ENCODE measurements at places on chromosomes 12 and 14.

- DNase-seq: peak; percentile 9
These were observed 1228.2 kb upstream of the TMEM132C start for GRCh38 chr12:127038761-127039160.

DNA sequence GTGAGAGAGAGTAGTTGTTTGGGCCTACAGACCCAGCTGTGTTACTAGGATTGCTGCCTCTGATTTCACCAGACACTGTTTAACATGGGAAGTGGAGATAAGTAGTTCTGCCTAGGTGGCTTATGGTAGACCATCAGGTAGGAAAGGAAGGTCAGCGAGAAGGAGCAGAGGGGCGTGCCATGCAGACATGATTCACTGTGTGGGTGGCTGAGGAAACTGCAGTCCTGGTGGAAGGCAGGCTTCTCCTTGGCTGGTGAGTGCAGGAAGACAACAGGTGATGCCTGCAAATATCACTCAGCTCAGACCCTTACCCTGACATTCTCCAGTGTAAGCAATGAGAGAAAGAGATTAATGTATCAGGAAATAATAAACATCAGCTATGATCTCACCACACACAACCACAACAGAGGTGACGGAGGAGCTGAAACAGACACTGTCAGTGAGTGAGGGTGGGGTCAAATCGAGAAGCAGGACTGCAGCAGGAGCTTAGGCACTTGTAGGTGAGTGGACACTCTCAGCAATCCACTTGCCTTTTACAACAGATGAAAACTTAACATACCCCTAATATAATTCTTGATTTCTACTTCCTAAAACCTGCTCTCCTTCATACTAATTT, 2.1 kb upstream of the PRR4 start:
- DNase-seq: no peak

GRCh38 chr12:72011374-72011773, 72.7 kb downstream of the TPH2 start:
- DNase-seq: no peak

DNA sequence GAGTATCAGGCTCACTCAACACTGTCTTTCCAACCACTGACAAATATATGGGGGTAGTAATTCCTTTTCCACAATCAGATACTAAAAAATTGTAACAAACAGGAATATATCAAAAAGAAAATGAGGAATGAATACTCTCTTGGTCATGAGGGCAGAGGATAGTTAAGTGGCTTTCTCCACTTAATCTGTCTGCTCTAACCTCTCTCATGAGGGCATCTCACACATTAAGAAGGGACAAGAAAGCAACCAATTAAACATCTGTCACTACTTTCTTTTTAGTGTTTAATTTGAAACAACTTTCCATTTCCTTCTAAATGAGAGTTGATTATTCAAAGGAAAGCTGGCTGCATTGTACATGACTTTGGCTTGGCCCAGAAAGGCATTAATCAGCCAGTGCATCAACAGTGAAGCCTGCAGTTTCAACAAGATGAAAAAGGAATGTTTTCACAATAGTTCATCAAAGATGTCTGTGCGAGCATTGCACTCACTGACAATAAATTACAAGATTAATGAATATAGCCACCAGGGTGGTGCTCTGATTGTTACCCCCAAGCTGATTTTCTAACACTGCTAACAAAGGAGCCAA, 142.0 kb downstream of the SEC23A start:
- no peak for DNase-seq

- DNase-seq: no peak
These were observed 49.0 kb downstream of the ATP23 start for GRCh38 chr12:57990241-57990883.

GRCh38 chr12:6936636-6937480, 6.8 kb upstream of the RNU7-1 start:
- DNase-seq: no peak

DNA sequence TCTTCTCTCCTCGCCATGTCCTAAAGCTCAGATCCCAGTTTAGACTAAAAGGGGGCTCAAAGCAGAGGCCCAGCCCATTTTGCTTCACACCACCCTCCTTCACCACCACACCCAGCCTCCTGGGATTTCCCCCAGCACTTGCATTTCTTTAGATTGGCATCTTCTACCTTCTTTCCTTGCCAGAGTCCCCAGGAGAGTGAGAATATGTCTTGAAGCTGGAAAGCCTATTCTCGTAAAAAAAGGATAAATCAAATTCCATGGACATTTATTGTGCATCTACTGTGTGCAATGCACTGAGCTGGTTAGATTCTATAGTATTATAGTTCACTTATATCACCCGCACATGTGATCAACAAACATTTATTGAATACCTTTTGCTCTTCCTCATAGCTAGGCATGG, 10.2 kb downstream of the FBXW8 start:
- DNase-seq: no peak

DNA sequence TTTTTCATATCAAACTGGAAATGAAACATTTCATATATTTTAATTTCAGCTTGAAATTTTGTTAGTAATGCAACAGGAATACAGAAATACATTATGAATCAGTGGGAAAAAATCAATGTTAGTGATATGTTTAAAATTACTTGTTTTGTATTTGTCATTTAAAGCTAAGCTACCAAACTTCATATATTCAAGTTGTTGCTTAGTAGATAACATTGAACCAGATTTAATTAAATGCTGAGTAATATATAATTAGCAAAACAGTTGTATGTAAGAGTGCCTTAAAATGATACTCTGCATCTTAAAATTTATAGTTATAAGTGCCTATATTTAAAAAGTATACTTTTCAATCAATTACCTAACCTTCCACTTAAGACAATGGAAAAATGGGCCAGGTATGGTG, 5.0 kb downstream of the CHURC1 start:
- no peak for DNase-seq

DNA sequence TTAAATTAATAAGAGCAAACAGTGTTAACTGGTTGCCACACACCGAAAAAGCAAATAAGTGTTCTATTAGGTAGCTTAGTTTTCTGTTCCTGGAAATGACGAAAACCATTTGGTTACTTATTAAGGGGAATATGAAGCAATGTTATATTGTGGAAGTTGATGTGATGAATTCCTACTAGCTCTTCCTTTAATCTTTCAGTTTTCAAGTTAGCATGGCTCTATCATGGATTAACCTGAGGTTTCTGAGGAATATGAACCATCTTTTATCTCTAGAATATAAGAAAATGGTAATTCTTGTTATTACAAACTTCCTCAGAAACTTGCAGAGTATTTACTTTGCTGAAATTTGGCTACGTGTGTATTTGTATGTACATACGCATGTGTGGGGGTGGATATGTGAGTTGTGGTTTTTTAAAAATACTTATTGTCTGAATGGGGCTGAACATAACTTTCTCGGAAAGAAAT, 245.7 kb downstream of the KCNC2 start:
- DNase-seq: no peak

GRCh38 chr12:70508178-70508577, 129.1 kb downstream of the PTPRB start:
- DNase-seq: no peak

- DNase-seq: no peak
These were observed 46.7 kb downstream of the MSRB3 start for GRCh38 chr12:65325183-65325582.

DNA sequence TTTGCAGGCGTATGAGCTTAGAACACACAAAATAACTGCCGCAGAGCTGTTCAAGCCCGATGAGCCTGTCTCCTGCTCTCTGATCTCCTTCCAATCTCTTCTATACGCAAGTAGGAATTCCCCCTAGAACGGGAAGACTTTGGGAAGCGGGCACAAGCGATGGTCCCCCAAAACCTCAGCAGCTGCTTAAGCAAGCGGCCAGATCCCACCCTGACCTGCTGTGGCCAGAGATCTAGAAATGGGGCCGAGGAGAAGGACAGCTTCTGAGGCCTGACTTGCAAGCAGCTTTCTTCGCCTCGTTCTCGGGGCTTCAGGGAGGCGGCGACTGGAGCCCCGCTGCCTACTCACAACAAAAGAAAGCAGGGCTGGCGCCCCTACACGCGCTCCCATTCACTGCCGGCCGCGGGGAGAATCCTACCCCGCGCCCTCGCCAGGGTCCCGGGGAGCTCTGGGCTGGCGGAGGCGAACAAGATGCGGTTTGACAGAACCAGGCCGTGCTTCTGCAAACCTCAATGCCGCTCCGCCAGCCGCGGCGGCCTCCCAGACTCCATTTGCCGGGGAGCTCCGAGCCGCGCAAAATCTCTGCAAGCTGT, 922 bp downstream of the TBX5 start:
- peak; percentile 83 for DNase-seq

DNA sequence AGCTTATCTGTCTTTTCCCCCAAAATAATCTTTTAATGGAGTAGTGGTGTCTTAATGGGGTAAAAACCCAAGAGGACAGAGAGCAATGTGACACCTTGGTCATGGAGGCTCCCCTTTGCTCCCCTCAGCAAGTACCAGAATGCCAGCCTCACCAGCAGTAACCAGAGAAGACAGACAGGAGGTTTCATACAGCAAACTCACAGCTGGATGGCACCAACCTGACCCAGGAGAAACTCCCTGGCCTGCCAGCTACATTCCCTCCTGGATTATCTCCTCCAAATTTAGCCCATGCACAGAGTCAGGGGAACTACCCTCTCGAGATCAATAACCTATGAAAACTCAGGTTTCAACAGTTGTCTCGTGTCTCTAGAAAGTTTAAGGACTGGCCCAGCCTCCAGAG, 15.9 kb downstream of the BHLHE41 start:
- DNase-seq: no peak

DNA sequence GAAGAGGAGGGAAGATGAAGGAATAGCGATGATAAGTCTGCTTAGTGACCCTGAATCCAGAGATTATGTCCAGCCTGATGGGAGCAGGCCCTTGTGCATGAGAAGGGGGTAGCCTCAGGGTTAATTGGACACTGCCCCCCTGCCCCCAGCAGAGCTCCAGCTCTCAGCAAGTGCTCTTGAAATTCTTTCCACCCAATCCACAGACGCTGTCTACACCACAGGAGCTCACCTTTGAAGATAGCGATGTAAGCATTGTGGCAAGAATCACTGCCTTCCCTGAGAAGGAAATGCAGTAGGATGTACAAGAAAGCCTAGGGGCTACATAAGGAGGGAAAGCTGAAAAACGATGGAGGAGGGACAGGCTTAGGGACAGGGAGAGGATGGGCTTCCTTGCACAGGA, 39.4 kb downstream of the CRACR2A start:
- DNase-seq: no peak

GRCh38 chr12:116313194-116313927, 35.9 kb upstream of the MED13L start:
- DNase-seq: no peak

DNA sequence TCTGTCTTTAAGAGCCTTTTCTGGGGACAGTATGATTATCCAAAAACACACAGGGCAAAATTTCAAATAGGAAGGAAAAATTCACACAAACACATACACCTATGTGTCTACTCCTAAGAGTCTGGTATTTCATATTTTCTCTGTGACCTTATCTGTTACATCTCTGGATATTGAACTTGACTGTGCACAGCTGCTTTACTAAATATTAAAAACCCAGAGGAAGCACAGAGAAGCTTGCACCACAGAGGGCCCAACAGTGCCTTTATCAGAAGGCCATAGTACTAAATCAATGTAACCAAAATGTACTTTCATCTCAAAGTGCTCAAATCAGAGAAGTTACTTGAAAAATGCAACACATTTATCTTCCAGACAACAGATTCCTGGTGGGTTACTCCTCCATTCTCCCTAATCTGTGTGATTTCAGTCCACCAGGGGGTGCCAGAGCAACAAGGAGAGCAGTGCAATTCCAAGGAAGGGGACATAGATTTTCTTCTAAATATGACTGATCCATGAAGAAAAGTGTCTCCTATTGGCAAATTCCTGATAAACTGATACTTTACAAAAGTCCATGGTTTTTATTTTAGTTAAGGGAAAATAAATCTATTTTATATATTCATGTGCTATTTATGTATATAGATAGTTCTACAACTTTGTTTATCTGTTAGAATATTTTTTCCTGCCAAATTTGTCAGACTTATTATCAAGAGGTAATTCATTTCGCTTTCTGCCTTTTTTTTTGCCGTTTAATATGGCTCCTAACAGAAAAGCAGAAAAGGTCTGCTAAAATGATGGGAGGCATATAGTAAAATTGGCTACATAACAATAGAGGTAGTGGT, 617.6 kb downstream of the LRFN5 start:
- DNase-seq: no peak

- peak; percentile 93 for DNase-seq
These were observed 1.4 kb upstream of the ZFP36L1 start for GRCh38 chr14:68794130-68794850.

- no peak for DNase-seq
These were observed 248.1 kb downstream of the DPY19L2 start for GRCh38 chr12:63420206-63420644.

DNA sequence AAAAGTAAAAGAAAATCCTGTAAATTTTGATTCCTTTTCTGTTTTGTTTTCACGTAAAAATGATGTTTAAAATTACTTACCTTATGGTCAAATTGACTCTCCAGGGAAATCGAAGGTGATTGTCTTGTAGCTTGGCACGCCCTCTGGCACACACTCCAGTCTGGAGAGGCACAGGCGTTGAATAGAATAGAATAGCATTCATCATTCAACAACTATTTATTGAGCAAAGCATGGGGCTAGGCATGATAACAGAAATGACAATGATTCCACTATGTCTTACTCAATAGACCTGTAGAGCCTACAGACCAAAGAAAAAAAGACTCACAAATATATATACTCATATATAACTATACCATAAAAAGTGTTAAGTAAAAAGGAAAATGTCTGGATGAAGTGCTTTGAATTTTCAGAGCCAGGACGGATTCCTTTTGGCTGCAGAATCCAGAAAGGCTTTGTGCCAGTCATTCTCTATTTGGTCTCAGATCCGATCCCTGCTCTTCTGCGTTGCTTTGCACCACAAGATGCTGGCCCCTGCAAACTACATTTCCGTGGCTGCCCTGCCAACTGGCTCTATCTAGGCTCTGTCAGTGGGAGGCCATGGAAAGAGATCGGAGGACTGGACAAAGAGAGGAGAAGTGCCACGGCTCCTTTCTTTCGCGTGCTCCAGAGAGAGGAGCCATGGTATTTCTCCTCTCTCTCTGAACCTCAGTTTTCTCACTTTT, 231.8 kb downstream of the CRADD start:
- DNase-seq: no peak

DNA sequence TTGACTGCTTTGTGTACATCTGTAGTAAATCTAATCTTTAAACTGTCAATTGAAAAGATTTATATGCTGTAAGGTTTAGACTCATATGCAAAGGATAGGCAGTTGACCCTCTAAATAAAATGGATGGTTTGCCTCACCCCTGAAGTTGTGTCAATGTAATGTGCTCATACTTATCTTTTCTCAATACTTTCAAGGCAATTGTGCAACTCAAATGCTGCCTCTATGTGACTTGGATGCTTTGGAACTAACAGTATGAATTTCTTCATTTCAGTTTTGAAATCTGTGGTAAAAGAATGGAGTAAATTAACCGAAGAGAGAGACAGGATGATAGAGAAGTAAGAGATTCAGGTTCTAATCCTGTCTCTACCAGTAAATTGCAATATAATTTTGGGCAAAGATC, 9.7 kb downstream of the PDE6H start:
- DNase-seq: no peak
